Right atrium auricular region (tissue), 2 donors: ENCODE measurements at places on chromosomes 1 and 21. TPM values are rescaled to one million over a fixed set of nuclear protein-coding genes. Genes with fewer than 3 reads are reported as not detected.

OLFML3 gene
- 28.6 TPM for total RNA-seq

RGS4 gene
- total RNA-seq, result 1.5 TPM

GSTM5 gene
- 2.8 TPM for total RNA-seq

GRCh38 chr21:46637952-46638746 is 2.7 kb downstream of the PRMT2 start:
- DNase-seq, result no peak

GRCh38 chr1:20284625-20285024 is 6.0 kb upstream of the VWA5B1 start:
- no peak for DNase-seq

- DNase-seq, result peak; percentile 79
Measured at GRCh38 chr1:226002667-226003501, 3.7 kb upstream of the SDE2 start.

FCGR2B gene
- 4.5 TPM for total RNA-seq

- DNase-seq, result no peak
Measured at GRCh38 chr1:88744142-88744541, 60.1 kb downstream of the PKN2 start.

DNA sequence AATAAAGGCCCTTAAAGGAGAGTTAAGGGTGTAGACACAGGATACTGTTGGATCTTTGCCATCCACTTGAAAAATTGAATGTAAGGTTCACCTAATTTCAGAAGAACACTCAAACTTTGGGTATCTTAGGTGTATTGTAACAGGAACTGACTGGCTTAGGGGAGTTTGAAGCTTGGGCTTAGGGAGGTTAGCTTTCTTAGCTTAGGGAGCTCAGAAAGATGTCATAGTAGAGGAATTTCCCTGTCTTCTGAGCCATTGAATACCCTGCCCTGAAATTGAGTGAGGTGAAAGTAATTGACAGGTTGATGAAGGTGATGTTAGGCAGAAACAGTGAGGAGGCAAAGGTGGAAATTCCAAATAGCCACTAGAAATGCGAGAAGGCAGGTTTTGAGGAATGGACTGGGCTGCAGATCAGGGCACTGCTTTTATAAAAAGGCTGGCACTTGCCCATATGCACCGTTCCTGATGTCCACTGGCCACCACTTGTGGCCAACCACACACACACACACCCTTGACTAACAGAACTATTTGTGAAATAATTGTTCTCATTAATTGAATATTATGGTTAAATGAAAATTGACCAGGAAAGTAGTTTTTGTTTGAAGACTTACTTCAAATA is 16.5 kb downstream of the BACH1 start:
- DNase-seq, result no peak

GRCh38 chr1:228471762-228472398 is 15.3 kb upstream of the RNF187 start:
- no peak for DNase-seq

DNA sequence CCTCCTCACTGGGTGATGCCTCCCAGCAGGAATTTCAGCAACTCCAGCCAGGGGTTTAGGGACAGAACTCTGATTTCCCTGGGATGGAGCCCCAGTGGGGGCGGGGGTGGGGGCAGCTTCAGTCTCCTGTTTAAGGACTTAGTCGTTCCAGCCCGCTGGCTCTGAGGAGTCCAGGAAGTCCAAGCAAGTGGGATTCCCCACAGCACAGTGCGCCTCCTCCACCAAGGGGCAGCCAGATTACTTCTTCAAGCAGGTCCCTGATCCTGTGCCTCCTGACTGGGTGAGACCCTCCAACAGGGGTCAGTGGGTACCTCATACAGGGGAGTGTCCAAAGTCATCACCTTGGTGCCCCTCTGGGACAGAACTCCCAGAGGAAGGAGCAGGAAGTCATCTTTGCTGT is 1438.4 kb upstream of the B3GALT2 start:
- DNase-seq, result no peak

DNA sequence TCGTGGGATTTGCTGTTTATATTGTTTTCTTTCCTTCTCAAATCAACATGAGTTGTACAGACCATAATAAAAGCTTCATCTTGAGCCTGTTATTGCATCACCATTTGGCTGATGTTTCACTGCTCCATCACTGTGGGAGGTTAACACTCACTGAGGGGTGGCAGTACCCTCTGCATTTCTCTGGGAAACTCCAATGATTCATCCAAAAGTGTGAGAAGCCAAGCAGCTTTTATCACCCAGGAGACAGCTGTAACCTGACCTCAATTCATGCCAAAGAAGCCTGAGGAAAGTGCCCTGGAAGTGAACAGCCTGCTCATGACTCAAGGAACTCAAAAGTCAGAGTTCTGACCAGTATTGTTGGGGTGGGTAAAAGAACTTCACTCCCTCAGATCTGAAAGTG is 84.1 kb downstream of the GPR88 start:
- peak; percentile 61 for DNase-seq

GRCh38 chr1:44326821-44327465 is 28.1 kb downstream of the ERI3 start:
- no peak for DNase-seq

OVAAL gene
- 0.70 TPM for total RNA-seq

DNA sequence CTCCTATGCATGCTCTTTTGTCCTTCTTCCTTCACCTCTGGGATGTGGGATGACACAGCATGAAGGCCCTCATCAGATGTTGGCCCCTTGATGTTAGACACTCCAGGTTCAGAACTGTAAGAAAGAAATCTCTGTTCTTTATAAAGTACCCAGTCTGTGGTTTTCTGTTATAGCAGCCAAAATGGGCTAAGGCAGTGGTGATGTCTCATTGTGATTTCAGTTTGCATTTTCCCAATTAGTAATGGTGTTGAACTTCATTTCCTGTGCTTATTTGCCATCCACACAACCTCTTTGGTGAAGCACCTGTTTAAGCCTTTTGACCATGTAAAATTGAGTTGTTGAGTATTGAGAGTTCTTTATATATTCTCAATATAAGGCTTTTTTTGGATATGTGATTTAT is 129.3 kb upstream of the C1orf174 start:
- DNase-seq, result peak; percentile 7

DNA sequence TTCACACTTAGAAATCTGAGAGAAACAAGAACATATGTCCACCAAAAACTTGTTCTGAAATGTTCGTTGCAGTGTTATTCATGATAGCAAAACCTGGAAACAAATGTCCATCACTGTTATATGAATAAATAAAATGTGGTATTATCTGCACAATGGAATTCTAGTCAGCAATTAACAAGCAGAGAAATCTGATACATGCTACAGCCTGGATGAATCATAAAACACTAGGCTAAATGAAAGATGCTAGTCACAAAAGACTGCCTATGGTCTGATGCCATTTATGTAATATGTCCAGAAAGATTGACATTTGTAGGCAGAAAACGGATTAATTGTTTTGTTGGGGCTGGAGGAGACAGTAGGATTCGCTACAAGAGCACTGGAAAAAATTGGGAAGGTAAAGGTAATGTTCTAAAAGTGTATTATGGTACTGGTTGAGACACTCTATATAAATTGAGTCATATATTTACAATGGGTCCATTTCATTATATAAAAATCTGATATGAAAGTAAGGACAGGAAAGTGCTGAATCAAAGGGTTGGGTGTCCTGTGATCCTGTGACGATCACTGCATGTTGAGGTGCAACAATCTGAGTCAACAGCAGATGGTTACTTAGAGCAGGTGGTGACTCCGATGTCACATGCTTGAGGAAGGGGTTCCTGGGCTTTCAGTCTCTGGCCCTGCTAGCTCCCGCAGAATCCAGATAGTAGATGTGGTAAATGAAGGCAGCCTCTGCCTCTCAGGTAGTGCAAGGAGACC is 102.1 kb upstream of the NBPF4 start:
- no peak for DNase-seq

HFM1 gene
- total RNA-seq, result 3.0 TPM

GRCh38 chr1:29695803-29696202 is 459.5 kb downstream of the PTPRU start:
- no peak for DNase-seq

KRTAP21-2 gene
- total RNA-seq, result not detected
